Astrocyte (in vitro differentiated cells and primary cell): ENCODE measurements at places on chromosomes 13 and 19. TPM values are rescaled to one million over a fixed set of nuclear protein-coding genes. Genes with fewer than 3 reads are reported as not detected.

DNA sequence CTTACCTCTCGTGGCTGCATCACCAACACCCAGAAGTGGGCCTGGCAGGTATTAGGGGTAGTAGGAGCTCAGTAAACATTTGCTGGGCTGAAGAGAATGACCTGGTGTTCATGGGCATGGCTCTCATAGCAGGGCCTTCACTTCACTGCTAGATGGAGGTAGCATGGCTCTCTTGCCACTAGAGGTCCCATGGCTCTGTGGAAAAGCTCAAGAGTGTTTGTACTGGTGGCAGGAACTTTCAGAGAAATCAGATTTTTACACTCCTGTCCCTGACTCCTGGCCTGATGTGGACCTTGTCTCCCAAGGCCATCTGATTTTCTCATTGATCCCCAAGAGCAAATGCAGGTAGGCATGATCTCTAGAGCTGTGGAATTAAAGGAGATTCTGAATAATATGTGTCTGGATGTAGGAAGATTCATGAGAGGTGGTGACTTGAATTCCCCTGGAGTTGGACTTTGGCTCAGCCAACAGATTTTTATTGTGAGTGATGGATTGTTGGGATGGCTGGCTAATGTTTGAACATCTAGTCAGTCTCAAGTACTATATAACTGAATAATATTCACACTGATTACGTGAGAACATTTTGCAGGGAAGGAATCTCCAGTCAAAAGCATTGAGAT lies 5.7 kb downstream of the ZNF574 start:
- peak; percentile 26 for DNase-seq

ZNF714 gene
- total RNA-seq, result 17.6 and 22.6 TPM in 2 replicates

DCLK1 gene
- 3.2 and 4.9 TPM in 2 replicates for total RNA-seq

- no peak for DNase-seq
Measured at GRCh38 chr19:728011-728410, 19.3 kb downstream of the PALM start.

DNA sequence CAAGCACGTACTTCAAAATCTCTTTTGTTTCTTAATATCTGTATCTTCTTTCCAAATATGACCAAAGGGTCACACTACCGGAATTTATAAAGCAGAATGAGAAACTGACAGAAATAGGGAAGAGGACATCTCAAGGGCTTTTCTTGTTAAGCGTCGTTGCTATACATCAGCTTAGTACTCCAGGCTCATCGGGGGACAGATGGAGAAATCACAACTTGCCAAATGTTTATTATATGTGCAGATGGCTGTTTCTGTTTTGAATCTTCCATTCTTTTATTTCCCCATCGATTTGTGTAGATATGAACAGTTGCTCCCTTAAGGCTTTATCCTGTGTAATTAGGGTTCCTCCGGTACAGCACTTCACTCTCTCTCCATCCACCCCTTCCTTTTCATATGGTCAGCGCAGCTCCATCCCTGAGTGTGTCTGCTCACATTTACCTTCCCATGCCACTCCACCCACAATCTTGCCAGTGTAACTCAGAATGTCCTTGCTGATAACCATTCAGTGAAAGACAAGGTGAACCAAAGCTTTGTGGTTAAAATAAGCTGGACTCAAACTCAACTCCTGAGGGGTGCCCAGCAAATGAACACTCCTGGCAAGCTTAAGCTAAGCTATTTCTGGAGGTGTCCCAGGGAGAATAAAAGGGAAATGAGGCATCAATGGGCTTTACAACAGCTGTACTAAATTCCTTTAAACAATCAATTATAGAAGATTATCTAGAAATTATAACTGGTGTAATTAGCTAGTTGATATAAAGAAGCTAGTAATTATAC lies 51.3 kb downstream of the TBC1D4 start:
- DNase-seq, result no peak

DNA sequence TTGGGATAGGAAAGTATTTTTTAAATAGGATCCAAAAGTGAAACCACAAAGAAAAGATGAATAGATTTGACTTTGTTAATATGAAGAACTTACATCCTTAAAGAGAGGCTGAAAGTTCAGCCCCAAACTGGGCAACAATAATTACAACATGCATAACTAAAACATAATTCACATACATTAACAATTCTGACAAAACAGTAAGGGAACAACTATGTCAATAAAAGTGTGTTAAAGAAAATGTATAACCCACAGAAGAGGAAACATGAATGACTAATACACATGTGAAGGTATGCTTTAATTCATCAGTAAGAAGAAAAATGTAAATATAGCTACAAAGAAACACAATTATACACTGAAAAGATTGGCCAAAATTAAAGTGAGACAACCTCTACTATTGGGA lies 1597.6 kb upstream of the MIR17HG start:
- no peak for DNase-seq

DNA sequence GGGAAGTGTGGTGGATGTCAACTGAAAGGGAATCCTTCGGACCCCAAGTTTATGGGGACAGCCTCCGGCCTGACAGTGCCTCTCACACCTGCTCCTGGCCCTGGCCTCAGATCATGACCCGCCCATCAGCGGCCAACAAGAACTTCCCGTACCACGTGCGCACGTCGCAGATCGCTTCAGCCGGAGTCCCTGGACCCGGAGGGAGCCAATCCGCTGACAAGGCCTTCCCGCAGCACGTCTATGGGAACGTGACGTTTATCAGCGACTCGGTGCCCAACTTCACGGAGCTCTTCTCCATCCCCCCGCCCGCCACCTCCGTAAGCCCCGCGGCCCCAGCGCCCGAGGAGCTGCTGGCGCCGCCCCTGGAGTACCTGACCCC lies 2.0 kb upstream of the MEGF8 start:
- DNase-seq, result no peak

DNA sequence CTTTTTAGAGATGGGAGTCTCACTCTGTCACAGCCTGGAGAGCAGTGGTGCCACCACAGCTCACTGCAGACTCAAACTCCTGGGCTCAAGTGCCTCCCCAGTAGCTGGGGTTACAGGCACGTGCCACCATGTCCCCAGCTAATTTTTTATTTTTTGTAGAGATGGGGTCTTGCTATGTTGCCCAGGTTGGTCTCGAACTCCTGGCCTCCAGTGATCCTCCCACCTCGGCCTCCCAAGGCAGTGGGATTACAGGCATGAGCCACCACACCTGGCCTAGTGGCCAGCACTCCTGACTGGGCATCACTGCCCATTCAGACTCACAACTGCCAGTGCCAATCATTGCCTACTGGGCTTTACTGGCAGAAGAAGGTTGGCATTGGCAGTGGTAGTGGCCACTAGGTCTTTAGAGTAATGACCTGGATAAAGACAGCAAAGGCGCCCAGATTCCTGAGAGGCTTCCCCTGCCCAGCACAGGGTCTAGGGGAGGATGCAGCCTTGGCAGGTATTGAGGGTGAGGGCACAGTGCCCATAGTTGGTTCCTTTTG lies 26.8 kb upstream of the SLC7A10 start:
- no peak for DNase-seq

KCNC3 gene
- not detected in 2 replicates for total RNA-seq

AP1M2 gene
- 1.7 and 4.5 TPM in 2 replicates for total RNA-seq

- no peak for DNase-seq
Measured at GRCh38 chr19:43711751-43712355, 4.0 kb upstream of the IRGC start.

GRCh38 chr19:4152241-4152998 lies 1.0 kb upstream of the CREB3L3 start:
- DNase-seq, result no peak

GRCh38 chr19:7528192-7528519 lies 5.7 kb downstream of the MCOLN1 start:
- DNase-seq, result no peak

- peak; percentile 68 for DNase-seq
Measured at GRCh38 chr13:26977541-26977940, 194.1 kb downstream of the USP12 start.

GPR12 gene
- total RNA-seq, result 0.14 TPM in 1 of 2 replicates, not detected in the other

DNA sequence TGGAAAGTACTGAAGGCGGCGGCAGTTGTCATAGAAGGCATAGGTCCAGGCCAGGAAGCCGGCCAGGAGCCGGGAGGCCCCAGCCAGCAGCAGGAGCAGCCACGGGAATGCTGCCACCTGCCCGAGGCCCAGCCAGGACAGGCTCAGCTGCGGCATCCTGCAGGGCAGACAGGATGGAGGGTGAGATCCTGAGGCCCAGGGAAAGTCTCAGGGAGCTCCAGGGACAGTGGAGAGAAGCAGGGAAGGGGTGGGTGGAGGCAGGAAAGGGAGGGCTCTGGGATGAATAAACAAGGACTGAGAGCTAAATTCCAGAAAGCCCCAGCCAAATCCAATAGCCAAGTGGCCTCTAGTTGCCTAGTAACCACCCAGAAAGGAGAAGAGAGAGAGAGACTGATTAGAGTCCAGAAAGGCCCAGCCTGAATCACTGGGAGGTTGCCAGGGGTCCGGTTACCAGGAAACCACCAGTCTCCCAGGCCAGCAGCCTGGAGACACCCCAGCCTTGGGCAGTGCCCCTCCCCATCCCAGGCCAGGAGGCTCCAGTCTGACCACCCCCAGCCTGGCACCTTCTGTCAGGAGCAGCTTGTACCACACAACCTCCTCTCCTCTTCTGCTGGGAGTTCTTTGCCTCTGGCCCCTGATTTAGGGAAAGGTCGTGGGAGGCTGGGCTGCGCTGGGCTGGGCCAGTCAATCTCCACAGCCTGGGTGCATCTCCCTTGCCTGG lies 7.5 kb upstream of the OR10H5 start:
- no peak for DNase-seq

KLK5 gene
- total RNA-seq, result not detected in 2 replicates

GRCh38 chr19:29694669-29695627 lies 20.1 kb downstream of the C19orf12 start:
- peak; percentile 31 for DNase-seq
